ENCODE measurements at places on chromosomes 6 and 20.

DNA sequence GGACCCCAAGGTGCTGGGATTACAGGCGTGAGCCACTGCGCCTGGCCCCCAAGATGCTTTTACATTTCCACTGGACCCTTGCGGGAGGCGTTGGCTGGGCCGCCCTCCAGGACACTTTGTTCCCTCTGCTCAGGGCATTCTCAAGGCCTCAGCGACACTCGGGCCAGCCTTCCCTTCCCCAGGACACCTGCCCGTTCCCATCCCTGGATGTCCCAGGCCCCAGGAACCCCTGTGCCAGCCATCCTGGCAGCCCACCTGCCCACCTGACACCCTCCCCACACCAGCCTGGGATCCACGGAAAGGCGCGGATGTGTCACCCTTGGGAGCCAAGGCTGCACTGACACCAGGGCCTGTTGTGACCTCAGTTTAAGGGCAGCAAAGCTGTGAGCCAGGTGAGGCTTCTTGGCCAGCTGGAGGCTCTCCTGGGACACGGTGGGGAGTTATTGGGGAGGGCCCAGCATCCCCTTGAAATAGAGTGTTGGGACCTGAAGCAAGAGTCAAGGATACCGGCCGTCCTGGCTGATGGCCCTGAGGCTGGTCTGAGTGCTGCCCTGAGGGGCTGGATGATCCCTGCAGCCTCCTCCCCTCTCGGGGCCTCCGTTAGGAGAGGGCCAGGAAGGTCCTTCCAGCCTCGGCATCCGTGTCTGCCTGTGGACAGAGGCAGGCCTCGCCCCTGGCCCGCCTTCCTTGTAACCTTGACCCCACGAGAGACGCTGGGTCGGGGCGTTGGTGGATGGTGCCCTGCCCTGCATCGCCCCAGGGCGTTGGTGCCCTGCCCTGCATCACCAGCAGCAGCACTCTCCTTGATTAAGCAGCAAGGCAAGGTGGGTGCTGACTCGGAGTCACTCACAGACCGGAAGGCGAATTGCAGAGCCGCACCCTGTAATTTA is 84.2 kb upstream of the BHLHE23 start:
- DNase-seq: no peak

GRCh38 chr6:113281431-113281830 is 575.7 kb upstream of the MARCKS start:
- no peak for DNase-seq

- no peak for DNase-seq
These were observed 591.6 kb downstream of the PKHD1 start for GRCh38 chr6:51495610-51496396.

DNA sequence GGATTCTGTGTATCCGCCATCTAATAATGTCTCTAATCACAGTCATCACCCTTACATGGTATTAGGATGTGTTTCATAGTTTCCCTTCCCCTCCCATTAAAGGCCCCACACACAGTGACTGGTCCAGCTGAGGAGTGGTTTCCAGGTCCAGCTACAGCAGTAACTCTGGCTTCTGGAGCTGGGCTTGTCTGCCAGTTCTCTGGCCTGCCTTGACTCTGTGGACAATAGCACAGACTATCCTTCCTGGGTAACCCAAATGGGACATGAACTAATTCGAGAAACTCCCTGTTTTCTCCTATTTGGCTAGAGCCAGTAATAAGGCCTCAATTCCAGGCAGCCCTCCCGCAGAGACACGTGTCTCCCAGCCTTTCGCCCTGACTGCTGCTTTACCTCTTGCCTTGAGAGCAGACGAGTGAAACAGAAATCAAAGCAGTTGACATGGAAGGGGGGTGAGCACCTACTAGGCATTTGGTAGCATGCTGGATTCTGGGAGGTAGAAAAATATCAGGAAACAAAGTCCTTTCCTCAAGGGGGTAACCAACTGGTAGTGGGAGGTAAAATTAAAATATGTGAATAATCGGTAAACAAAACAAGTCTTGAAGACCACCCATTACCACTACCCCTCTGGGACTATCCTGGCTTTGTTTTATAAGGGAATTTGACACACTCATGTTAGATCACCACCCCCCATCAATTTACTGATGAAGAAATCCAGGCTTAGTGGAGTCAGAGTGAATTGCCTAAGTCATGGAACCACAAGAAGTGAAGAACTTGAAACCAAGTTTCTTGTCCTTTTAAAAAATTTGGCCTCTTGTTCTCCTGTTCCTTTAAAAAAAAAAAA is 1.2 kb downstream of the TRAF3IP2 start:
- no peak for DNase-seq
